HFFc6 (cell line): ENCODE measurements at places on chromosomes 12 and 14. TPM values are rescaled to one million over a fixed set of nuclear protein-coding genes. Genes with fewer than 3 reads are reported as not detected.

DNA sequence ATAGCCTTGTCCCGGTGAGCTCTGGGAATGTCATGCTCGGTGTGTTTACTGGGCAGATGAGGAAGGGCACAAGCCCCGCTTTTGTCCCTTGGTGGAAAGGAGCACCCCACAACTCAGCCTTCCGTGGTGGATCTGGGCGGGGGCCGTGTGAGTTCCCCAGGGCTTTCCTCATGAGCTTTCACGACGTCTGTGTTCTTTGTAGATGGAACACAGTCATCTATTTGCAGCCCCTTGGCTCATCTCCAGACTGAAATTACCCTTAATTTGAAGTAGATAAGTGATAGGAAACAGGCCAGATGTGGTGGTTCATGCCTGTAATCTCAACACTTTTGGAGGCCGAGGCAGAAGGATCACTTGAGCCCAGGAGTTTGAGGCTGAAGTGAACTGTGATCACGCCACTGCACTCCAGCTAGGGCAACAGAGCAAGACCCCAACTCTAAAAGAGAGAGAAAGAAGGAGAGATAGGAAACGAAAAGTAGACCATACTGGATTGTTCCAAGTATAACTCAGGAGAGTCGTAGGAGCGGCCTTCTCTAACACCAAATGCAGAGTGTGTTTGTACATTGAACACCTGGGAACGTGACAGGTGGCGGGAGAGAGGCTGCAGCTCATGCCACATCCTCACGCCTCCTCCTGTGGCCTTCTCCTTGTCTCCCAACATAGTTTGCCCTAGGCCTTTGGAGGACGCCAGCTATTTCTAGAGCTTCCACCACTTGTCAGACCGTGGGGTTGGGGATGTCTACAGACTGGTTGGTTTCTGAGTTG is 8.8 kb downstream of the P2RX4 start:
- H3K4me3 ChIP-seq: no peak overlapping the region
- no peak overlapping the region for H3K27ac ChIP-seq
- no peaks in the 10 kb centered on the region for H3K36me3 ChIP-seq
- H3K4me1 ChIP-seq: peaks cover 23% of the 10 kb centered on the region
- H3K27me3 ChIP-seq: peaks cover 8% of the 10 kb centered on the region

DNA sequence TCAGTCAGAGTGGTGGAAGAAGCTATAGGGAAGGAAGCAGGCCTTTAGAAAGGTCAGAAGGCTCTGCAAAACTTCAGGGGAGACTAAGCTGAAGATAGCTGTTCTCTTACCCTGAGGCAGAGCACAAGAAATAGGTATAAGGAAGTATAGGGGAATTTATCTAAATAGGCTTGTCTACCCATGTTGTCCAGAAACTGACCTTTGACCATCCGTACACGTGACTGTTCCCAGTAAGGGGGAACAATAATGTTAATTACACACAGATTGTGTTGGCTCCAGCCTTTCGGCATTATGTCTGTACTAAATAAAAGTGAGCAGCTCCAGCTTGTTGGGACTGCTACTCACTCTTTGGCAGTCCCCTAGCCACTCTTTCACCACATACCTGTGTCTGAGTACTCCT is 59.0 kb downstream of the SLCO1B1 start:
- H3K4me1 ChIP-seq: no peaks in the 10 kb centered on the region
- H3K27me3 ChIP-seq: no peaks in the 10 kb centered on the region
- DNase-seq: no peak
- no peaks in the 10 kb centered on the region for H3K36me3 ChIP-seq

- peaks cover 3% of the 10 kb centered on the region; the same call in 1 of the 2 replicates for H3K27me3 ChIP-seq
- H3K27ac ChIP-seq: peak overlapping the region; percentile 50
- no peak for DNase-seq
- no peak overlapping the region for H3K4me3 ChIP-seq
- peaks cover 47% of the 10 kb centered on the region for H3K4me1 ChIP-seq
Measured at GRCh38 chr12:123591702-123592481, 7.5 kb downstream of the TMED2 start.

DNA sequence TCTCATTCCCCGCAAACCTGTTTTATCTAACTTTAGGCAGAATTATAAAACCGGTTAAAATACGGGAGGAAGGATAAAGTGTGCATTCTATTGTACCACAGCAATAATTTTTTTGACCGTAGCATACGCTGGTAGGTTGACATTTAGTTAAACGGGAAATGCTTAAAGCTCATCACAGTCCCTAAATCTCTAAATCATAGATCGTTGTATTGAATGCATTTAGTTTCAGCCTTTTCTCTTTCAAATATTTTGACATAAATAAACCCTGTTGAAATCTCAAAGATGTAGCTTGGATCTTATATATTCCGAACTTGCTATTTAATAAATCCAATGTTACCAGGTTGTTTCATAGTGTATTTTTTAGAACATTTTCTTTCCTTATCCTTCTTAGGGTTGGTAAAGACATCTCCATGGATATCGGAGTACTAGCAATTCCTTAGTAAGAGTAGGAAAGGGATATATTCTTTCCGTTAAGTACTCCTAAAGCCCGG is 798 bp downstream of the CLEC2B start:
- no peak overlapping the region; the same call in 1 of the 2 replicates for H3K4me3 ChIP-seq
- peaks cover 14% of the 10 kb centered on the region for H3K4me1 ChIP-seq
- H3K27ac ChIP-seq: no peak overlapping the region
- no peak for DNase-seq

- no peak overlapping the region for H3K27ac ChIP-seq
- H3K36me3 ChIP-seq: peaks cover 6% of the 10 kb centered on the region
- H3K4me1 ChIP-seq: peaks cover 17% of the 10 kb centered on the region
Measured at GRCh38 chr12:11773889-11774677, 124.6 kb downstream of the ETV6 start.

GRCh38 chr12:26195250-26195640 is at the start of gene SSPN:
SSPN (plus strand) TSS chr12:26195573; CDS start chr12:26195673, 100 bp downstream.
- H3K4me3 ChIP-seq: peak within 1 kb of the TSS; percentile 94
- H3K36me3 ChIP-seq: no peaks in the 10 kb centered on the region
- H3K4me1 ChIP-seq: peaks cover 41% of the 10 kb centered on the region
- peak within 1 kb of the TSS; percentile 97 for H3K27ac ChIP-seq

DNA sequence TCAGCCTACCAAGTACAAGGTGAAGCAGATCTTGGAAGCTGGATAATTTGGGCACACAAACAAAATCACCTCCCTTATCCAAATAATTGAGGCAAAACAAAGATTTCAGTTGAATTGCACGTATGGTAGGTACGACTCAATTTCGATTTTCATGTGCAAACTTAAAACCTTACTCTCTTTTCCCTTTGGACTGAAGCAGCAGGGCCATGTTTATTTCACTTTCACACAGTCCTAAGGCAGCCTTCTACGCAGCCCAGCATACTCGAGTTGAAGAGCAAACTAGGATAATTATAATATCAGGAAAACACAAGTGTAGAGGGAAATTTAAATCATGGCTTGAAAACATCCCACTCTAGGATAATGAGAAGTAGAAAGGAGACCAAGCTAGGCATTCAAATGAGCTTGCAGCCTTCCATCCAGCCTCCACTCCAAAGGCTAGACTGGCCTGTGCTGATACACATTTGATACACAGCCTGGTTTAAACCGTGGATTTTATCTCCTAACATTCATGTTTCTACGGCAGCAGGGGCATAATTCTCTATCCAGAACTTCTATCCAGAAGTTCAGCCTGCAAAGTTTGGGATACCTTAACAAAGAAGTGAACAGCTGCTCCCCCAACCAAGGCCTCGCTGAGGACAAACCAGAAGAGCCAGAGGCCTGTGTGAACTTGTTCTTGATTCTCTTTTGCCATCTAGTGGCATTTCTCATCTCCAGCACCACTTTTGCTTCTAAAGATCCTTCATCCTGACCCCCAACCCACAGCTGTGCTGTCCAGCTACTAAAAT is 2.4 kb upstream of the RNASE7 start:
- H3K27me3 ChIP-seq: peaks cover 38% of the 10 kb centered on the region
- H3K4me1 ChIP-seq: peaks cover 54% of the 10 kb centered on the region
- DNase-seq: peak; percentile 63

DNA sequence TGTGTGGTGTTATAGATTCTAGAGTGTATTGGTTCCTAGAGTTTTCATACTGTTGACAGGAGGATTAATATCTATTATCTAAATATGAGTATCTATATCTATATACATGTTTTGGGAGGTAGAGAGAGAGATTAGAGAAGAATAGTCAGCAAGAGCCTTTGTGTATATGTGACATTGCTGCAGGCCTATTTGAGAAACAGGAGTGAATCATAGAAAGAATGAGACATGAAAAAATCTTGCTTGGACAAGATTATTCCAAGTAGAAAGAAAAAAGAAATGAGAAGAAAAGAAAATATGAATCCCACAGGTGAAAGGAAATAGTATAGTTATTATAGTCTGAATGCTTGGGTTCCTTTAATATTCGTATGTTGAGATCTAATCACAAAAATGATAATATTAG is 720.4 kb downstream of the RERGL start:
- no peak overlapping the region for H3K4me3 ChIP-seq
- H3K36me3 ChIP-seq: no peaks in the 10 kb centered on the region
- H3K27ac ChIP-seq: no peak overlapping the region
- DNase-seq: no peak
- peaks cover 3% of the 10 kb centered on the region; the same call in 1 of the 2 replicates for H3K27me3 ChIP-seq

- no peak overlapping the region for H3K4me3 ChIP-seq
- H3K27me3 ChIP-seq: no peaks in the 10 kb centered on the region
- H3K27ac ChIP-seq: no peak overlapping the region
- H3K36me3 ChIP-seq: no peaks in the 10 kb centered on the region
- no peak for DNase-seq
- no peaks in the 10 kb centered on the region for H3K4me1 ChIP-seq
Measured at GRCh38 chr12:43004908-43005307, 415.4 kb upstream of the PRICKLE1 start.

PRIMA1 gene
- not detected in 3 replicates for total RNA-seq
